Activated T-helper 17 cell treated with anti-CD3 and anti-CD28 coated beads, Interleukin-2, amount 50 U/mL, for 72 hours (primary cell): ENCODE measurements at places on chromosomes 2 and 18. TPM values are rescaled to one million over a fixed set of nuclear protein-coding genes. Genes with fewer than 3 reads are reported as not detected.

Gene CYTIP
- total RNA-seq = 591 TPM

Gene CNGA3
- not detected for total RNA-seq

- H3K27ac ChIP-seq = no peak overlapping the region
- H3K27me3 ChIP-seq = peaks cover 8% of the 10 kb centered on the region
- H3K36me3 ChIP-seq = no peaks in the 10 kb centered on the region
Measured at GRCh38 chr2:120647487-120647886, 88.2 kb upstream of the GLI2 start.

GRCh38 chr2:175842996-175843395 lies 159.1 kb downstream of the LNPK start:
- ATAC-seq = no peak
- no peak overlapping the region for H3K4me3 ChIP-seq
- no peaks in the 10 kb centered on the region for H3K36me3 ChIP-seq

DNA sequence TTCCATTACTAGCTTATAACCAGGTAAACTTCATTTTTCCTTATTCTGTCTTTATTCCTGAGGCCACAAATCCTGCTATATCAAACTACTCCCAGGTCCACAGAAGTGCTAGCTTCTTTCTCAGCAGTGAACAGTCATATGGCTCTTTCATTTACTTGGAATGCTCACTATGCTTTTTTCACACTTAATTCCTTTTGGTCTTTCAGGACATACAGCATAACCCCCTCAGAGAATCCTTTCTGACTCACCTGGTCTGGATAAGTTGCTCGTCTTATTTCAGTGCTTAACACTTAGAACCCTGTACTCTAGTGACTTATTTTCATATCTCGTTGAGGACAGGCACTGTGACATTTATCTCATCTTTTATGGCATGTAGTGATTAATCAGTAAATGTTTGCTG lies 325.0 kb upstream of the UBE2E3 start:
- ATAC-seq = no peak
- no peak overlapping the region for H3K27ac ChIP-seq
- peaks cover 14% of the 10 kb centered on the region for H3K27me3 ChIP-seq
- no peak overlapping the region for H3K4me3 ChIP-seq

- H3K27me3 ChIP-seq = peaks cover 4% of the 10 kb centered on the region
- ATAC-seq = peak; percentile 59
- no peaks in the 10 kb centered on the region for H3K36me3 ChIP-seq
- no peak overlapping the region for H3K4me3 ChIP-seq
- no peak overlapping the region for H3K27ac ChIP-seq
Measured at GRCh38 chr18:23756590-23757436, 67.6 kb downstream of the LAMA3 start.

GRCh38 chr2:216082117-216082711 lies 495 bp downstream of the TMEM169 start:
- peak; percentile 25 for ATAC-seq
- H3K4me1 ChIP-seq = peaks cover 42% of the 10 kb centered on the region
- peak overlapping the region; percentile 100 for H3K4me3 ChIP-seq
- no peaks in the 10 kb centered on the region for H3K27me3 ChIP-seq
- H3K27ac ChIP-seq = peak overlapping the region; percentile 96

GRCh38 chr2:184734338-184734737 lies 136.0 kb downstream of the ZNF804A start:
- H3K27me3 ChIP-seq = no peaks in the 10 kb centered on the region
- ATAC-seq = no peak
- H3K36me3 ChIP-seq = no peaks in the 10 kb centered on the region
- H3K27ac ChIP-seq = no peak overlapping the region
- no peak overlapping the region for H3K4me3 ChIP-seq
- no peaks in the 10 kb centered on the region for H3K4me1 ChIP-seq

GRCh38 chr2:221178139-221178538 lies 394.0 kb downstream of the EPHA4 start:
- no peak overlapping the region for H3K27ac ChIP-seq
- H3K36me3 ChIP-seq = no peaks in the 10 kb centered on the region
- ATAC-seq = no peak
- no peaks in the 10 kb centered on the region for H3K4me1 ChIP-seq
- H3K4me3 ChIP-seq = no peak overlapping the region

GRCh38 chr2:43034921-43035320 lies 191.5 kb downstream of the ZFP36L2 start:
- no peak overlapping the region for H3K27ac ChIP-seq
- H3K4me3 ChIP-seq = no peak overlapping the region
- no peak for ATAC-seq
- no peaks in the 10 kb centered on the region for H3K27me3 ChIP-seq

DNA sequence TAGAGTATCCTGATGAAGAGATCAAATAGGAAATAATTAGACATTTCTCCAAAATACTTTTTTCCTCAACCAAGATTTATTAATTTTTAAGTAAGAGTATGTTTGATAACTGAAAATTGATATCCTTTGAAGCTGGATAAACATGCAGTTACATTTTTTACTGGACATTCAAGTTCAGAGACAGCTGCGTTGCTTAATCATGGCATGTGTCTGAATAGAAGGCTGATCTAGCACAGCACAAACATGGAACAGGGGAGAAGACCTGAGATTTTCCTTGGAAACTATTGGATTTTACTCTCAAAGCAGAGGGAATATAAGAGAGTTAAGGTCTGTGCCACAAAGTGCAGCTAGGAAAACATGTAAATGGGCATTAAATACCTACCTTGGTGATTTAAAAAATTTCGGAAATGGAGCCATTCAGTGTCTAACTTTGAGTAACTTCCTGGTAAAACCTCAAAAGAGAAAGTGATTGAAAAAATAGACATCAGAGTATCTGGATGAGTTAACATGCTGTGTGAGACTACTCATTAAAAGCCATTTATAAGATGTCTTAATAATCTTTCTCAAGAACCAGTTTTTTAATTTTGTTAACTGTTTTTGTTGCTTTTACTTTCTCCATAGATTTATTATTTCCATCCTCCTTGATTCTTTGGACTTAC lies 31.8 kb downstream of the CRIM1 start:
- no peaks in the 10 kb centered on the region for H3K36me3 ChIP-seq
- H3K4me1 ChIP-seq = peaks cover 4% of the 10 kb centered on the region
- peak overlapping the region; percentile 34 for H3K27ac ChIP-seq
- H3K4me3 ChIP-seq = no peak overlapping the region
- peaks cover 7% of the 10 kb centered on the region for H3K27me3 ChIP-seq

GRCh38 chr2:207805566-207806226 lies 36.0 kb upstream of the FZD5 start:
- no peak for ATAC-seq
- H3K27me3 ChIP-seq = peaks cover 9% of the 10 kb centered on the region

DNA sequence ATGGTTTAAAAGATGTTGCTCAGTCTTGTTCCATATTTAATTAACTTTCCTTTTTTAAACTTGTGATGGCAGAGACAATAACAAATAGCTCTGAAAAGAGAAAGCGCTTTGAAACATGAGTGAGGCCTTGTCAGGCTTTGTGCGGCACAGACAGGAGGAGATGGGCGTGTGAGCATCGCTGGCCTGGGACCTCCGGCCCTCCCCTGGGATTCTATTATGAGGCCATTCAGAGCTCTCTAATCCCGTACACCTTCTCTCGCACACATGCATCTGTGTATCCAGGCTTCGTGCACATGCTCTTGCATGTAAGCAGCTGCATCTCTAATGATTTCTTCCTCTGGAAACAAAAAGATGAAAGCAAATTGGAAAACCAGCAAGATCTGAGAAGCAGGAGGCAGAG lies 313.7 kb downstream of the ZNF521 start:
- H3K27me3 ChIP-seq = peaks cover 6% of the 10 kb centered on the region
- H3K4me1 ChIP-seq = no peaks in the 10 kb centered on the region
- H3K4me3 ChIP-seq = no peak overlapping the region
- H3K36me3 ChIP-seq = no peaks in the 10 kb centered on the region
